ENCODE measurements at places on chromosomes 7 and 10. TPM values are rescaled to one million over a fixed set of nuclear protein-coding genes. Genes with fewer than 3 reads are reported as not detected.

EBF3 gene
- 10.1 TPM for total RNA-seq

HOGA1 gene
- 7.7 TPM for total RNA-seq

- DNase-seq: no peak
Measured at GRCh38 chr10:89690027-89690426, 11.4 kb upstream of the KIF20B start.

GRCh38 chr7:39453743-39454355 lies 112.4 kb upstream of the YAE1 start:
- no peak for DNase-seq
